ENCODE measurements at places on chromosomes 13 and 19. TPM values are rescaled to one million over a fixed set of nuclear protein-coding genes. Genes with fewer than 3 reads are reported as not detected.

DNA sequence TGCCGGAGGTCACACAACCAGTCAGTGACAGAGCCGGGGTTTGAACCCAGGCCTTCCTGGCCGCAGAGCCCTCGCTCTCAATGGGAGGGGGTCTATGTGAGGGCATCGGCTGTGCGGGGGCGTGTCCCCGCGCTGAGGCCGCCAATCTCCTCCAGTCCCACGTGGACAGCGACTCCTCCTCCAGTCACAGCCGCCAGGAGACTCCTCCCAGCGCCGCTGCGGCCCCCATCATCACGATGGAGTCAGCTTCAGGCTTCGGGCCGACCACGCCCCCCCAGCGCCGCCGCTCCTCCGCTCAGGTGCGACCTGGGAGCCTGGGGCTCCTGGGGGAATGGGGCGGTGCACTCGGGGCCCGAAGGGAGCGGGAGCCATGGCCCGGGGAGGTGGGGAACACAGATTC lies 6.0 kb downstream of the SPRED3 start:
- ATAC-seq: peak; percentile 80

Gene ZNF331
- 24.9 TPM for total RNA-seq

- ATAC-seq: peak; percentile 64
Measured at GRCh38 chr13:97433727-97434396, at the start of gene RAP2A. RAP2A (plus strand) TSS chr13:97434169; CDS start chr13:97434471, 302 bp downstream.

Gene PEG3
- not detected for total RNA-seq

- ATAC-seq: no peak
Measured at GRCh38 chr13:22757530-22758120, 423.2 kb upstream of the SGCG start.

DNA sequence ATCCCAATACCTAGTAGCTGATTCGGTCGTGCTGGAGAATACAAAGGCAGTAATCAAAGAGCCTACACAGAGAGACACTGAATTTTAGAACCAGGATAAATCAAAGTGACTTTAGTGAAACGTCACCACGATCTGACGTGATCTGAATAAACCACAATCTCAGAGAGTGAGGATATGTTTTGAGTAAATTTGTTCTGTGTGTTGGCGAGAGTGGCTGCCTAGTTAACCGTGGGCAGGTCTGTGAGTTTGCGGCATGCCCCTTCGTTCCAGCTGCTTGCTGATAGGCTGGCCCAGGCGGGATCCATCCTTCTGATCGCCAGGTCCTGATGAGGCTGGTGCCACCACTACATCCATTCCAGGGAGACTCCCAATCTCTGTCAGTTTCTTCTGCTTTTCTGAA lies 40.4 kb downstream of the LRCH1 start:
- peak; percentile 97 for ATAC-seq

DNA sequence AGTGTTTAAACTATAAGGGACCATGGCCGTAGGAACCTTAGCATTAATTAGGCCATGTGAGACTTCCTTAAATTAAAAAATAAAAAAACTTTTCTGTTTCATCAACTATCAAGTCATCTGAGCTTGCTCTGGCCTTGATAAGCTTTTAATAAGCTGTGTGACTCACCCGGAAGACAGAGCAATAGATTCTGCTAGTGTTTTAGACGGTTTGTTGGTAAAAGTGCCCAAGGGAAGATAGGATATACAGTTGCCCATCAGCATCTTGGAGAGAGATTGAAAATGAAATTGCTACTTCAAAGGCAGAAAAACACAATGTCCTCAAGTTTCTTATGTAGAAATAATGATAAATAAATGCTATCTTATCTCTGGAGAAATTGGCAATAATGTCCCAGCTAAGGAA lies 31.2 kb upstream of the RCBTB2 start:
- ATAC-seq: no peak

DNA sequence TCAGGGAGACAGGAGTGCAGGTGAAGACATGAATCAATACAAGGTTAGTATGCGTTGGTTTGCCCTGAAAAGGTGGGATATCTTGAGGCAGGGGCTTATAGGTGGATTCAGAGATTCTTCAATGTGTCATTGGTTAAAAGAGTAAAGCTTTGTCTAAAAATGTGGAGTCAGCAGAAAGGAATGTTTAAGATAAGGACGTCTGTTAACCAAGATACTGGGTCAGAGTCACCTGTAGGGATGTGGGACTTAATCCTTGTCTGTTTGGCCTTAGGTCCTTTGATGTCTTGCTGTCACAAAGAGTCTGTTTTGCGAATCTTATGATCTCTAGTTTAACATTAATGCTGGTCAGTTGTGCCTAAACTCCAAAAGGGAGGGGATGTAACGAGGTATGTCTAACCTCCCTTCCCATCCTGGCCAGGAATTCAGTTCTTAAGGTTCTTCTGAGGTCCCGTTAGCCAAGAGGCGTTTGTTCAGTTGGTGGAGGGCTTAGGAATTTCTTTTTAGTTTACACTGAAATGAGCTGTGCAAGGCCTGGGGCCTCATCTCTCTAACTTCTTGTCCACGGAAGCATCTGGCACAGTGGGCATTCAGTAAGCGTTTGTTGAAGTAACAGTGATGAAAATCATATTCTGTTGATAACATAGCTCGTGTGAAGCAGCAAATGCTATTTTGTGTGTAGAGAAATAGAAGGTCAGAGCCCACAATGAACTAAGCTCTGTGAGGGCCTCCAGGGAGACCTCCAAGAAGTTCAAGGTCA lies 96.2 kb upstream of the RNF113B start:
- ATAC-seq: no peak

Gene ZNF524
- total RNA-seq: 20.1 TPM

Gene B3GNT8
- 0.71 TPM for total RNA-seq

- no peak for ATAC-seq
Measured at GRCh38 chr19:13206587-13206986, 56.4 kb downstream of the IER2 start.

DNA sequence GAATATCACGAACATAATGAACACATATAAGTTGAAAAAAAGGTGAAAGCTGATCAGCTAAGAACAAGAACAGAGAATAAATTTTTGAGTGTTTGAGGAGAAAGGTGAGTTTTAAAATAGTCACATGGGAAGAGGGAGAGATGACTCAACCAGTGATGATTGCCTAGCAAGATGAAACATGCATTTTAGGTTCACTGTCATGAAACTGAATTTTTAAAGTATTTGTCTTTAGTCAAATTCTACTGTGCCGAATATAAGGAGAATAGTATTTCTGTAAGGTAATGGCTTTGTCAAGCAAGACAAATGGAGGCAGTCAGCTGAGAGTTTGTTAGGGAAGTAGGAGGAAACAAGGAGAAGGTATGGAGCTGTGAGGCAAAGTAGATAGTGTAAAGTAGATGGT lies 2557.4 kb downstream of the PCDH9 start:
- no peak for ATAC-seq

DNA sequence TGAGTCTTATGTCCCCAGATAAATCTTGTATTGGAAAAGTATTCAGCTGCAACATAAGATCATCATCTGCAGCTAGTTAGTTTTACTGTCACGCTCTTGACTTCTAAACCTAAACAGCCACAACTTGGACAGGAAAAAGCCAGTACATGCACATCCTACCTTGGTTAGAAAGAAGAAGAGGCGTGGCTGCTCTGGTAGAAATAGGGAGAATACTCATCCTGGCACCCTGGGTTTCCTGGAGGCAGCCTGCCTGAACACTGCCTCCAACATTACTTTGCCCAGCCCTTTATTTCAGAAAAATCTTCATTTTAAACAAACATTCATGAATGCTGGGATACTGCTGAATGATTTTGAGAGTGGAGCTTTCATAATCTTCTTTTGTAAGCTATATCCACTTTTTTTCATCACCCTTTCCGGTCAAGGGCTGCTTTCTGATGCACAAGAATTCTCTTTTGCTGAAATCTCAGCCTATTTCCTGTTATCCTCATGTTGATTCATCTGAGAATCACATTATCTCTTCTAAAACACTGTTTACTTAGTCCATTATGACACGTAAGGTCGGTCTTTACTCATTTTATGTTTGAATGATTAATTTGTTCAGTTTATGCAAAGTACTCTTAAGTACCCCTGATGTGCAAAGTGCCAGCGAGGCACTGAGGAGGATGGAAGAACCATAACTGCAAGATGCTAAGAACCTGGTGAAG lies 55.2 kb downstream of the STARD13 start:
- ATAC-seq: peak; percentile 51

- ATAC-seq: no peak
Measured at GRCh38 chr13:50016444-50016843, 1.2 kb downstream of the KCNRG start.

Gene ZNF763
- 1.3 TPM for total RNA-seq

DNA sequence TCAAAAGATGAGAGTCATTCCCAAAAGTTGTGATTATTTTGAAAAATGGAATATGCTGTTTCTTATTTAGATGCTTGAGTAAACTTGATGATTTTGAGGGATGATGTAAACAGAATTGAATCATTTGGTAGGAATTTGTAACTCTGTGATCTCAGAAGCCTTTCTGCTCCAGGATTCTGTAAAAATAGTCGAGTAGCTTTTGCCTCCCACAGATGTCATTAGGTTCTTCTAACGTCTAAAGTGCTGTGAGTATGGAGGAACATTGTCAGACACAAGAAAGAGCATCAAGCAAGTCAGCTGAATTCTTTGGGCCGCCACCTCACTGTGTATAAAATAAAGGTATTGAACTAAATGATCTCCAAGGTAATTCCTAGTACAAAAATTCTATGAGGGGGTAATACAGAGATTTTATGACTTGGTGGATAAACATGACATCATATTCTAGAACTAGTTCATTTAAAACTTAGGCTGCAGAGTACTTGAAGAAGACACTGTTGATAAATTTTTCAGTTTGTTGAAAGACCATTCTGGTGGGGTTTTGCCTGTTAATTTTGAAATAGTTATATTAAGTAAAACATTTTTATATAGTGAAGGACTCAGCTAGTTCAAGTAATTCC lies 1.4 kb upstream of the GPR183 start:
- ATAC-seq: no peak

- no peak for ATAC-seq
Measured at GRCh38 chr13:44230736-44231135, 142.9 kb upstream of the SERP2 start.

Gene SIGLEC9
- 0.15 TPM for total RNA-seq

- ATAC-seq: peak; percentile 14
Measured at GRCh38 chr19:51689751-51690453, 3.2 kb upstream of the SPACA6 start.

Gene AP1M2
- total RNA-seq: not detected

DNA sequence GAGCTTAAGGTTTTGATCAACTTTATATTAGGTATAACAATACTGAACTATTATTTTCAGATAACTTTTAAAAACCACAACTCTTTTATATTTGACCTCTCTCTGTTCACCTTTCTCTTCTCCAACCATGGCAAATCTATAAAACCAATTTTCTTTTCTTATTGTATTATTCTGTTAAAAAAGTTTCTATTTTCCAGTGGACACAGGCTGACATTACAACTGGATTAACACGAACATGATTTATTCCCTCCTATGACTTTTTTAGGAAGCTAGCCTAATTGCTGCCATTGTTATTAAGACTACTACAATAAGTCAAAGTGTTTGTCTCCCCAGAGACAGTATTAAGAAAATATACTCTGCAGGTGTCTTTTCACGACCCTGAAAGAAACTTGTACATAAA lies 2291.1 kb upstream of the PCDH20 start:
- ATAC-seq: no peak

DNA sequence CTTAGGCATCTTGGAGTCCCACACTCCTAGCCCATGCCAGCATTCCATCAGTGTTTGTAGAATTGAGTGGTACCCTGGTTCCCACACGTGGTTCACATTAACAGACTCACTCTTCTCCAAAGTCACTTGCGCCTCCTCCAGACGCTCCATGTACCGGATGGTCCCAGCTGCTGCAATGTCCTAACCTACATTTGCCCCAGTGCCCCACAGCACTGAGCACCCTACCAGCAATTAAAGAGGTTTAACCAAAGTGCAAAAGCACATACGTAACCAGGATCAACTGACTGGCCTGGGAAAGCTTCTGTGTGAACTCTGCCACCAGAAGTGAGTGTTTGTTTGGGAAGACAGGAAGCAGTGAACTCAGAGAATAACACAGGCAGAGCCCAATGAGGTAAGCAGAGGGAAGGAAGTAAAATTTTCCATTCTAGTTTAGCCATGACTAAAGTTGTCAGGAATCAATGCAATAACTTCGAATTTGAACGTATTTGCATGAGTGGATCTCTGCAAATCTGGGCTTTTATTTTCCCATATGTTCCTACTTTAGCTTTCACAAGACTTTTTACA lies 7.3 kb upstream of the MEDAG start:
- ATAC-seq: peak; percentile 84

DNA sequence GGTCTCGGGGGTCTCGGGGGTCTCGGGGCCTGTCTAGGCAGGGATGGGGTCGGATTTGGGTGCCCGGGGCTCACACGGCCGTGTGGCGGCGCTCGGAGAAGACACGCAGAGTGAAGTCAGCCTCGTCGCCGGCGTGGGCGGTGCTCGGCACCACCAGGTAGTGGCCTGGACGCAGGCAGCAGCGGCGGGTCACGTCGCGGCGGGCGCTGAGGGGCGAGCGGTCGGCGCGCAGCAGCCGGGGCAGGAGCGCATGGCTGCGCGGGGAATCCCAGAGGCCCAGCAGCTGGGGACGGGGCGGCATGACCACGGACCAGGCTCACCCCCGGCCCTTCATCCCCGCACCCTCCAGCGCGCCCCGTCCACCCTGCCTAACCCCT lies 8.2 kb downstream of the CAPN12 start:
- ATAC-seq: peak; percentile 37

Gene POP4
- total RNA-seq: 102 TPM

Gene NKPD1
- total RNA-seq: 0.06 TPM

GRCh38 chr19:30682146-30682998 lies 310.2 kb downstream of the ZNF536 start:
- no peak for ATAC-seq

DNA sequence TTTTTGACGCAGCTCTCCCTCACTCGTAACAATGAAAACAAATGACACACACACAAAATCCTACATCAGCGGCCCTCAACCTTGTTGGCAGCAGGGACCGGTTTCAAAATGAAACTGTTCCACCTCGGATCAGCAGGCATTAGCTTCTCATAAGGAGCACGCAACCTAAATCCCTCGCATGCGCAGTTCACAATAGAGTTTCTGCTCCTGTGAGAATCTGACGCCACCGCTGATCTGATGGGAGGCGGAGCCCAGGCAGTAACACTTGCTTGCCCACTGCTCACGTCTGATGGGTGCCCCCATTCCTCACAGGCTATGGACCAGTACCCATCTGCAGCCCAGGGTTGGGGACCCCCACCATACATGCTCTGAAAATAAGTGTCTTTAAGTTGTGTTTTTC lies 43.4 kb downstream of the DHRS12 start:
- ATAC-seq: no peak

GRCh38 chr19:38684862-38685665 lies 37.6 kb downstream of the ACTN4 start:
- ATAC-seq: no peak

Gene WDR18
- total RNA-seq: 43.2 TPM

GRCh38 chr19:29450812-29451211 lies 75.0 kb upstream of the VSTM2B start:
- ATAC-seq: no peak

GRCh38 chr13:46605825-46606554 lies 53.0 kb downstream of the LRCH1 start:
- peak; percentile 82 for ATAC-seq

DNA sequence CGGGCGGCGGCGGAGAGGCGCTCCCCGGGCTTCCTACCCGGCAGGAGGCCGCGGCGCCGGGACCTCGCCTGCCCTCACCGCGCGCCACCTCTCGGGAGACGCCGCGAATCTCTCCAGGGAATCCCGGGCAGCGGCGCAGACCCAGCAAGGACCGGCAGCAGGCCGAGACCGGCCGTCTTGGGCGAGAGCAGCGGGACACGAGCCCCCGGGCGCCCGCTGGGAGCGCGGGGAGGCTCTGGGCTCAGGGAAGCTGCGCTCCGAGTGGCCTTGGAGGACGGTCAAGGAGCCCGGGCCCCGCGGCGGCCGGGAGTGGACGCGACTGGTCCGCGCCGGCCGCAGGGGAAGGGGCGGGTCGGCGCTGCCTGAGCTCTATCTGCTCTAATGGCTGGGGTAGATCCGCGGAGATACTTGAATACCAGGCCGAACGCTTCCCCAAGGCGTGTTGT lies 14.7 kb downstream of the CDX2 start:
- ATAC-seq: peak; percentile 52

Data from activated T-helper 17 cell treated with anti-CD3 and anti-CD28 coated beads, Interleukin-2, amount 50 U/mL, for 72 hours (primary cell).